Umbilical cord (tissue), 2 donors: ENCODE measurements at places on chromosomes 3 and 15. TPM values are rescaled to one million over a fixed set of nuclear protein-coding genes. Genes with fewer than 3 reads are reported as not detected.

DNA sequence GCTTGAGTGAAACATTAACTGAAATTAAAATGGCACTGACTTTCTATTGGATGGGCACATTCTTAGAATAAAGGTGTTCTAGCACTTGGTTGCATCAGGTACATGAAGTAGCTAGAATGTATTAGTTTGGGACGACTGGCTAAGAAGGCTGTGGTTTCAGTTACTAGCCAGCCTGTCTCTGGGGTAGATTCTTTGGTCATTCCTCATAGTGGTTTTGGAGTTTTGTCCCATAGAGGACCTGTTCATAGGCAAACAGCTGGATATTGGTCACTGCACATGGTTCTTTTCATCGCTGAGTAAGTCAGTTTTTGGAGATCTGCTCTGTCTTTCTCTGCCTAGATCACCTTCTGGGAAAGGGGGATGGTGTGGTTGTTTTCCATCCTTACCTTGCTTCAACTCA, 55.3 kb downstream of the ADAMTSL3 start:
- DNase-seq, result no peak

Gene CX3CR1
- 6.5 TPM for total RNA-seq

DNA sequence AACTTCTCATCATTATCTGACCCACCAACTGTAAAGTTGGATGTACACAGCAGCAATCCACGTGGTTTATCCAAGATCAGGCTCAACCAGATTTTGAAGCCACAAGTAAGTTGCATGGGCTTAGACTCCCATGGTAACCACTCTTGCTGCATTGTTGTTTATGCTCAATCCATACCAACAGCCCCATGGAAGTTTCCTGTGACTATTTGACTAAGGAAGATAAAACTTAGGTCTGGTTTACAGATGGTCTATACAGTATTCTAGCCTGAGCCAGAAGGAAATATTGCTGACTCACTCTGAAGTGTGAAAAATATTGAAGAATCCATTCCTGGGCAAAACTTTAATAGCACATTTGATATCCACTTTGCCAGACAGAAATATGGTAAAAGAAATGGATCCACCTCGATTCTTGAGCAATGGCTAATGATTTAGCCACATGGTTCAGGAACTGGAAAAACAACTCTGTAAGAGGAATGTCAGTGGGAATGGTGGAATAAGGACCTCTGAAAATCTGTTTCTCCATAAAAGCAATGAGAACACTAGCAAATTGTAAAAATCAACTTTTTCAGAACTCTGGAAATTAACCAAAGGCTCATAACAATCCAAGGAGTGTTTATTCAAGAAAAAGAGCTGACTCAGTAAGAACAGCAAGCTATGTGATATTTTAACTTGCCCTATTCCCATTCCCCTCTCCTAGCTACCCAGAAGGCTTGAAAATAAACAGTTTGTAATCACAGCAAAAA, 162.9 kb upstream of the STT3B start:
- no peak for DNase-seq

DNA sequence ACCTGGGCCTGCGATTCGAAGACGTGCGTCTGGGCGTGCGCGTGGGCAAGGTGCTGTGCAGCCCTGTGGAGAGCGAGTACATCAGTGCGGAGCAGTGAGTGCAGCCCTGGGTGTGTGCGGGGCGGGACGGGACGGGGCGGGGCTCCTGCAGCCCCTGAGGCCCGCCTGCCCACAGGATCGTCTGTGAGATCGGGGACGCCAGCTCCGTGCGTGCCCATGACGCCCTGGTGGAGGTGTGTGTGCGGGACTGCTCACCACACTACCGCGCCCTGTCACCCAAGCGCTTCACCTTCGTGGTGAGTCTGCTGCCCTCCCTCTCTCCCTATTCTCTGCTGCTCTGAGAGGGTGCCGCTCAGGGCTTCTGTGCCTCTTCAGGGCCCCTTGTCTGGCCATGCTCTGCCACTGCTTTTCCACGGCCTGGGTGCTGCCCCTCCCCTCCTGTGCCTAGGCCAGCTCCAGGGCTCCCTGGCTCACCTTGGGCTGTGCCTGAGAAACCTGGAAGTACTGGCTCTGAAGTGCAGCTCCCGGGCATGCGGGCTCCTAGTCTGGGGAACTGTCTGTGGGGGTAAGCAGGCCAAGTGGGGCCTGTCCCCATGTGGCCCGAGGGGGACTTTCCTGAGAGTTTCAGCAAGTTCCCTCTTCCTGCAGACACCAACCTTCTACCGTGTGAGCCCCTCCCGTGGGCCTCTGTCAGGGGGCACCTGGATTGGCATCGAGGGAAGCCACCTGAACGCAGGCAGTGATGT, 31.8 kb downstream of the PLXNA1 start:
- DNase-seq, result no peak

Gene SLC22A13
- 0.48 TPM for total RNA-seq
